ENCODE measurements at places on chromosomes 5 and 9. TPM values are rescaled to one million over a fixed set of nuclear protein-coding genes. Genes with fewer than 3 reads are reported as not detected.

The TAF1L gene
- total RNA-seq, result not detected

The TAF11L5 gene
- total RNA-seq, result not detected

The UBE2D2 gene
- total RNA-seq, result 42.0 TPM

The STPG3 gene
- total RNA-seq, result not detected

The TGFBR1 gene
- total RNA-seq, result 30.1 TPM

The GMCL2 gene
- total RNA-seq, result not detected

Measured in smooth muscle cell of the coronary artery (primary cell).